AG09319 (cell line): ENCODE measurements at places on chromosomes 13 and 19.

- DNase-seq: no peak
These were observed 1.1 kb downstream of the TPT1 start for GRCh38 chr13:45339867-45340266.

- no peak for DNase-seq
These were observed 18.4 kb downstream of the PLD3 start for GRCh38 chr19:40366697-40367561.

DNA sequence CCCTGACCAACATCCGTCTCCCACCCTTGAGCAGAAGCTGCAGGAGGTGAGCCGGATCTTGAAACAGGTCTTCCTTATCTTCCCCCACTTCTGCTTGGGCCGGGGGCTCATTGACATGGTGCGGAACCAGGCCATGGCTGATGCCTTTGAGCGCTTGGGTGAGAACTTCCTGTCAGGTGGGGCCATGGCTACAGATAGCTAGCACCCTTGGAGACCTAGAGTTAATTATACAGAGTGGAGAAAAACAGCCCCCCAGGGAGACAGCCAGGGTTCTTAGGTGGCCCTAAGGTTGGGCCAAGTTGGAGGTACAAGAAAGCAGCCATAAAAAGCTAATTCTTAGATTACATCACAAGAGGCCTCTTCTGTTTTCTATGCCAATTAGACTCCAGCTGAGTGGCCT is 8.9 kb upstream of the ARHGAP45 start:
- no peak for DNase-seq

GRCh38 chr13:40026741-40027140 is 371.3 kb downstream of the COG6 start:
- DNase-seq: no peak
